ENCODE measurements at places on chromosomes 13 and 19.

- DNase-seq, result no peak
These were observed 823 bp downstream of the TTYH1 start for GRCh38 chr19:54415901-54416673.

- DNase-seq, result no peak
These were observed 10.5 kb downstream of the PLEKHF1 start for GRCh38 chr19:29675650-29676186.

DNA sequence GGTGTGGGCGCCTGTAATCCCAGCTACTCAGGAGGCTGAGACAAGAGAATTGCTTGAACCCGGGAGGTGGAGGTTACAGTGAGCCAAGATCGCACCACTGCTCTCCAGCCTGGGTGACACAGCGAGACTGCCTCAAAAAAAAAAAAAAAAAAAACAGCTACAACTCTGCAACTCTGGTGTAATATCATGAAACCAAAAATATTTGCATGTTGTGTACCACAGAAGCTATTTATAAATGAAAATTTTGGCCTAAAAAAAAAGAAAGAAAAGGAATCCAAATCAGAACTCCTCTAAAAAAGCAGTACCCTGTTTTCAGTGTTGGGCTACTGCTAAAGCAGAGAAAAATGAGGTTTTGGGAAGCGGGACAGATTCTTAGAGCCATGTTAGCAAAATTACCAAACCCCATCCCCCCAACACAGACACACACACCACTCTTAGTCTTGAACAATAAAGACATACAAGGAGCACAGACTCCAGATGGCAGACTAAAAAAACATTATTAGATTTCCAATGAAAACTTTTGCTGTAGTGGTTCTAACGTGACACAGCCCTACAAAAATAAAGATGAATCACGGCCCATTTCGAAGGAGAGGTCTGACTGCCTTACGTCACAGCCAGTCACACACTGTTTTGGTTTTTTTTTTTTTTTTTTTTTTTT lies 51.5 kb downstream of the INSR start:
- DNase-seq, result no peak

DNA sequence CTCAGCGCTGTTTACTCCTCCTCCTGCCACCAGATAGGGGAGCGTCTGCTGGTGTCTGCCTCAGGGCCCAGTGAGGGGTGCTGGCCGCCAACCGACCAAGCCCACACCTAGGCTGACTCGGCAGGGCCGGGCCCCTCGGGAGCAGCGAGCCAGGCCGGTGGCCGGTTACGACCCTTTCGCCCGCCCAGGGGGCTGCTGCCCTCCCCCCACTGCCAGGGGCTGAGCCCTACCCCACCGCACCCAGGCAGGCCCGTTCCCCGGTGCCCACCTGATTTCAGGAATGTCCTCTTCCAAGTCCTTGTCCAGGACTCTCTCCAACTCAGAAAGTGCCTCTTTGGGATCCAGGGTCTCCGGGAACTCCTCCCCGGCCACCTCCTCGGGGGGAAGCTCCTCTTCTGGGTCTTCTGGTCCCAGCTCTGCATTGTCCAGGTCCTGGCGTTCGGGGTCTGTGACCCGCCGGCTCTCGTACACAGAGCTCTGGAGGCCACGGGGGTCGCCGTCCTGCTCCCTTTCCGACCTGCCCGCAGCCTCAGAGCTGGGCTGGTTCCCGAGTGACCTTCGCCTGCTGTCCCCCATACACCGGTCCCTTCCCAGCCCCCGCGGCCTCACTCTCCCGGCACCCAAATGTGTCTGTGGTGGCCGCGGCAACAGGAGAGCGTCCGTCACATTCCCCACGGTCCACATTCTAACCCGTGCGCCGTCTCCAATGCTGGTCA lies 31.0 kb upstream of the MIER2 start:
- no peak for DNase-seq

GRCh38 chr19:55251341-55252081 lies 7.3 kb downstream of the PPP6R1 start:
- DNase-seq, result no peak

DNA sequence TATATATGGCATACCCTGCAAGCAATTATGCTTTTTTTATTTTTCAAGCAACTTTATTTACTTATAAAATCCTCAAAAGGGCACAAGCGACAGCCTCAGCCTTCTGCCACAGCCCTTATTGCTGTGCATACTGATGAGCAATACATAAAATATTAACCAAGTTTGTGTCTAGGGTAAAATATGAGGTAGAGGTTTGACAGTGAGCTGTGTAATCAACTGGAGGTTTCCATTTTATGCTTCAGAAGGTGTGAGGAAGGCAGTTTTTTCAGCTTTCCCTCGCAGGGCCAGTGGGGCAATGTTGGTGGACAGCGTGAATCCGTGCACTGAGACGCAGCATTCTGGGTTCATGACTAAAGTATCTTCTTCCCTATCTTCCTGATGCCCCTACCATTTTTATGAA lies 310.4 kb downstream of the IRS2 start:
- DNase-seq, result no peak

DNA sequence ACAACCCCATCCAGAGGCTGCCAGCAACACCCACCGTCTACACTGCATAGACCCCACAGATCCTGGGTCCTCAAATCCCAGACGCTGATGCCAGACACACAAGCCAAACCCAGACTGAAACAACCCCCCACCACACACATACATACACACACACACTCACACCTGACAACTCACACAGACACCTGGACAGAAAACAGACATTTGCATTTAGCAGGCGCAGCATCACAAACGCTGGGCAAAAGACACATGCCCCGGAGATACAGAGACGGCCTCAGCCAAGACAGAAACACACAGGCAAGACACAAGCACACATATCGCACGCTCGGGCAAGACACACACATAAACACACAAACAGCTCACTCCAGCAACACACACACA lies 1.3 kb downstream of the BBC3 start:
- DNase-seq, result no peak

DNA sequence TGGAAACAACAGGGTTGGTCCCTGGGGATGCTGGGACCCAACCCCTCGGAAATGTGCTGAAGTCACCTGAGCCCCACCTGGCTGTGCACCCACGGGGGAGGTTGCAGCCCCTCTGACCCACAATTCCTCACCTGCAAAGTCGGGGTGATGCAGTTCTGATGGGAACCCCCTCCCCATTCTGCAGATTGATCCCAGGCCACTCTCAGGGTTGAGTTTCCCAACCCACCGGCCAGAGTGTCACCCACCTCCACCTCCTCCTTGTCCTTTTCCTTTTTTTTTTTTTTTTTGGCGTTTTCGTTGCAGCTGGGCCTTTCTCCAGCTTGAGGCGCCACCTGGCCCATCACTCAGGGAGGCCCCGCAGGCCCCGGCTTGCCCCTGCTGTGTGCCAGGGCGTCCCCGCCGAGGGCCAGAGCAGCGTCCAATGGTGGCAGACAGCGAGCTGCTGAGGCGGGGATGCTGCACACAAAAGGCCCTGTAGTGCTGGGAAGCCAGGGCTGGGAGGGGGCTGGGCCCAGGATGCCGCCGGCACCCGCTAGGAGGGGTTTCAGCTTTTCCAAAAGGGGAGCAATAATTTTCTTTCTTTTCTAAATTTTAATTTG lies 4.6 kb downstream of the PIK3R2 start:
- DNase-seq, result no peak

DNA sequence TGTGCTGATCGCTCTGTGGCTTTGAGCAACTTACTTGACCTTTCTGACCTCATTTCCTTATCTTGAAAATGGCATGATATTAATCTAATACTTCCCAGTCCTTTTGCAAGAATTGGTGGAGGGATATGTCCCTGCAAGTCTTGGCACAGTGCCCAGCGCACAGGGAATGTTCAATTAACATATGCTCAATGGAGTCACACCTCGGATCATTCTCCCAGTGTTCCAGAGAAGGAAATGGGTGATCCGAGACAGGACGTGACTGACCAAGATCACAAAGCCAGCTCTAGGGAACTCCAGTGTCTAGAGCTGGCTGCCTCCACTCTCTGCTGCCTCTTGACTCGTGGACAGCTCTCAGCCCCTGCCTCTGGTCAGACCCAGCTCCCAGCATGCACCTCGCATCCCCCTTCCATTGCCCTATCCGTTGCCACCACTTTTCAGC lies 3.6 kb downstream of the CDC42EP5 start:
- no peak for DNase-seq

DNA sequence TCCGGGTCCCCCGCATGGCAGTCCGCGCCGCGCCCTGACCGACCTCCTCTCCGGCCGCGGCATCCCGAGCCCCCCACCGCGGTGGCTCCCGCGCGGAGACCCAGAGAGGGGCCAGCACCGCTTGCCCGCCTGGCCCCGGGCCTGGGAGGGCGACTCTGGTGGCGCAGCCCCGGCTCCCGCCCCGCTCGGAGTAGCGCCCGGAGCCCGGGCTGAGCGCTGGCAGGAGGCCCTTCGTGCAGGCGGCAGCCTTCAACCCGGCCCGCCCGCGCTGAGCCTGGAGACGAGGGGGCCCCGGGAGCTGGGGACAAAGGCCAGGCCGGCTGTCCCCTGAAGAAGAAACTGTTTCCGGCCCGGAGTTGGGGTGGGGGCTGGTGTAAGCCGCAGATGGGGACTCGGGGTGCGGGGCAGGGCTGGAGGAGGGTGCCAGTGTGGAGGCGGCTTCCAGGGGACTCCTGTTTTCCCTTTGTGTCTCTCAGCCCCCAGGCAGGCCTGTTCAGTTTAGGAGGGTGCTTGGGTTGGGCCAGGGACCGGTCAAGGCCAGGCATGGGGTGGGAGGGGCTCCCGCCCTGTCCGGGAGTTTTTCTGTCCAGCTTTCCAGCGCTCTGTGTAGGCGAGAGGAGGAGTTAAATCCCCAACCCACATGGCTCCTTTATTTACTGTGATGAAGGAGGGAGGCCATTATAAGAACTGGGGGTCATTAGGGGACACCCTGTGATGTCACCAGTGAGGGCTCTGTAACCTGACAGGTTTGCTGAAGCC lies 935 bp downstream of the LRP3 start:
- no peak for DNase-seq

DNA sequence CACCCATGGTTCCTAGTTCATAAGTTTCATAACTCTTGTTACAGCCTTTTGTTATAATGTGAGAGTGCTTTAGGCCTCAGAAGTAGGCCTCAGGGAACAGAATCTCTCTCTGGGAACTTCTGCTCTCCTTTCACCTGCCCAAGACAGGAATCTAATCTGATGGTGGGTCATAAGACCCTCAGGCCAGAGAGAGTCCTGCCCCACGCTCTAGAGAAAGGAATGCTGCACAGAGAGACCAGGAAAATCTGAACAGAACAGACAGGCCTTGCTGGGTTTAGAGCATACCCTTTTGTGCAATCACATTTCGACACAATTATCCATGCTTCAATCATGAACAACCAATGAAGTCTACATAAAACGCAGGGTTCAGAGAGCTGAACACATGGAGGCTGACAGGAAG lies 3.4 kb upstream of the DIAPH3 start:
- no peak for DNase-seq

- no peak for DNase-seq
These were observed 8.7 kb downstream of the BRD4 start for GRCh38 chr19:15323496-15324235.

DNA sequence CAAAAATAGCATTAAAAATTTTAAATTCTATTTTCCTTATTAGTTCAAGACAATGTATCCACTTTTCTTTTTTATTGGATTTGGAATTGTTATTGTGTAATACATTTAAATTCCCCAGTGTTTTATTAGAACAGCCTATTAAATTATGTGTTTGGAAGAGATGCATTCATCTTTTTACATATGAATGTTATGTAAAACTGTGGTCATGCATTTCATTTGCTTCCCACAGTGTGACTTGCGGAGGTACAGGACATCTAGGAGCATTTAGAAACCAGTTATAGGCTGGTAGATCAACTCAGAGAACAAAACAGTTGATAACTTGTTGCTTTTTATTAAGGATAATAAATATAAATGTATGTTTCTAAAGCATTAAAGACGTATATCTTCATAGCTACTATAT lies 335.5 kb upstream of the TMTC4 start:
- no peak for DNase-seq

GRCh38 chr19:38006361-38007045 lies 99.5 kb downstream of the SIPA1L3 start:
- DNase-seq, result no peak

DNA sequence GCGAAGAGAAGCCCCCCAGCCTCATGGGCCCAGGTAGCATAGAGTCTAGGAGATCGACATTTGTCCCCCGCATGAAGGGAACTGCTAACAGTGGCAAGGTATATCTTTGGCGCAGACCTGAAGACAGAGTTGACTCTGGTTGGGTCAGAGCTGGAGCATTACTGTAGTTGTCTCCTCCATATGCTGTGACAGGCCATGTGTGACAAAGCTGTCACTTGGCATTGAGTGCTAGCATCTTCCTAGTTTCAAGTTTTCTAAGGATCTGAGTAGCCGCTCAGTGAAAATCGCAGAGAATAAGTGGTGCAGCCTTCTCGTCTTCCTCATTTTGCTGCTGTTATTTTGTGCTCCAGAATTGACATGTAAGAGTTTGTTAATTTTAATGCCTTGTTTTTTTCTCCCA lies 189.4 kb upstream of the RNF113B start:
- DNase-seq, result no peak

GRCh38 chr19:6185093-6185834 lies 49.8 kb downstream of the ACSBG2 start:
- no peak for DNase-seq

- no peak for DNase-seq
These were observed 6.1 kb upstream of the GGACT start for GRCh38 chr13:100594731-100595130.

GRCh38 chr19:45621976-45622503 lies 17.2 kb downstream of the EML2 start:
- no peak for DNase-seq

DNA sequence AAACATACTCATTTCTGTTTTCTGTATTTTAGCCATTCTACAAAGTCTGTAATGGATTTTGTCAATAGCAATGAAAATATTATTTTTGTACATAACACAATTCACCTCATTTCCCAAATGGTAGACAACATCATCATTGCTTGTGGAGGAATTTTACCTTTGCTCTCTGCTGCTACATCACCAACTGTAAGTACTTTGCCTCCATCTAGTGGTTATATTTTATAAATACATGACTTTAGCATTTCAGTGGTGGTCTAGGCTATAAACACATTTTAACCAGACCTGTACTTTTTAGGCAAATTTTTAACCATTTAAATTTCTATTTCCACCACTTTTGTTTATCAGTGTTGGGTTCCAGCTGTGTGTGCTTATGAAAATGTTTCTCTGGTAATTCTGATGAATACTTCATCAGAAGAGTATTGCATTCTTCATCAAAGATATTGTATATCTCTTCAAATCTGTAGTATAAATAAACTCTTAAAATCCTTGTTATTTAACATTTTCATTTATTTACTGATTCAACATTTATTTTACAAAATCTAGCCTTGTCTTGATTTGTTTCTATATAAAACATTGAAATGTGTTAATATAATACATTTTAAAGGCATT lies 222.4 kb downstream of the NBEA start:
- DNase-seq, result no peak

GRCh38 chr13:97266332-97266731 lies 44.2 kb downstream of the MBNL2 start:
- DNase-seq, result no peak
